ENCODE measurements at places on chromosomes 6 and 20.

- no peak for DNase-seq
These were observed 825 bp upstream of the FAM135A start for GRCh38 chr6:70412252-70413113.

DNA sequence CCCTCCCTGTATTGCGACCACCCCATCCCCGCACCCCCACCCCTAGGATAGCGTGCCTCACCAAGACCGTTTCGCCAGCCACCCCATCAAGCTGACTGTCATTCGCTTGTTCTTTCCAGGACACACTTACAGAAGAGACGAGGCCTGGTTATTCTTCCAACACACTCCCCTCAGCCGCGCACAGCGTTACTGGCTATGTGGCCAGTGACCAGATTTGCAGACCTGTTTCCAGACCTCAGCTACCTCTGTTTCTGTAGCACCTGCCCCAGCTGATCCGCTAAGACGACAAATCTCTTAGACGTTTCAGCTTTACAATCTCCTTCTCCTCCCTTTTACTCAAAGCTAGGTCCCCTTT is 26.1 kb downstream of the HLA-F start:
- no peak for DNase-seq

GRCh38 chr6:118581489-118581959 is 33.4 kb downstream of the PLN start:
- DNase-seq: no peak

GRCh38 chr20:63177134-63177784 is 38.7 kb downstream of the YTHDF1 start:
- no peak for DNase-seq

GRCh38 chr6:139443231-139444112 is 69.0 kb upstream of the CITED2 start:
- no peak for DNase-seq

GRCh38 chr6:156779206-156780094 is 2.3 kb downstream of the ARID1B start:
- peak; percentile 86 for DNase-seq

GRCh38 chr6:100808638-100809275 is 72.4 kb downstream of the ASCC3 start:
- no peak for DNase-seq

GRCh38 chr20:59024111-59024530 is 4.9 kb downstream of the TUBB1 start:
- DNase-seq: no peak

- no peak for DNase-seq
These were observed 45.1 kb upstream of the DSP start for GRCh38 chr6:7496266-7496875.

- DNase-seq: no peak
These were observed 203.5 kb upstream of the TSHZ2 start for GRCh38 chr20:52768694-52769093.

- no peak for DNase-seq
These were observed 3.9 kb upstream of the NKX2-2 start for GRCh38 chr20:21517566-21518277.

DNA sequence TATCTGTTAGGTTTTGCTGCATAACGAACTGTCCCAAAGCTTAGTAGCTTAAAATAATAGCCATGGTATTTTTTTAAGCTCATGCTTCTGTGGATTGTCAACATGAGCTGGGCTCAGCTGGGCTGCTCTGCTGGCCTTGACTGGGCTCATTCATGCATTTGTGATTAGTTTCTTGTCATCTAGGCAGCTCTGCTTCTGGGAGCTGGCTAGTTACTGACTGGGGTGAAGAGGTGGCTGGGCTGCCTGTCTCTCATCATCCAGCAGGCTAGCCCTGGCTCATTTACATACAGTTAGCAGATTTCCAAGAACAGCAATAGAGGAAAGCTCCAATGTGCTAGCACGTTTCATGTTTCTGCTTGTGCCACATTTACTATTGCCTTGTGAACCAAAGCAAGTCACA is 165.1 kb upstream of the PCSK2 start:
- DNase-seq: no peak

DNA sequence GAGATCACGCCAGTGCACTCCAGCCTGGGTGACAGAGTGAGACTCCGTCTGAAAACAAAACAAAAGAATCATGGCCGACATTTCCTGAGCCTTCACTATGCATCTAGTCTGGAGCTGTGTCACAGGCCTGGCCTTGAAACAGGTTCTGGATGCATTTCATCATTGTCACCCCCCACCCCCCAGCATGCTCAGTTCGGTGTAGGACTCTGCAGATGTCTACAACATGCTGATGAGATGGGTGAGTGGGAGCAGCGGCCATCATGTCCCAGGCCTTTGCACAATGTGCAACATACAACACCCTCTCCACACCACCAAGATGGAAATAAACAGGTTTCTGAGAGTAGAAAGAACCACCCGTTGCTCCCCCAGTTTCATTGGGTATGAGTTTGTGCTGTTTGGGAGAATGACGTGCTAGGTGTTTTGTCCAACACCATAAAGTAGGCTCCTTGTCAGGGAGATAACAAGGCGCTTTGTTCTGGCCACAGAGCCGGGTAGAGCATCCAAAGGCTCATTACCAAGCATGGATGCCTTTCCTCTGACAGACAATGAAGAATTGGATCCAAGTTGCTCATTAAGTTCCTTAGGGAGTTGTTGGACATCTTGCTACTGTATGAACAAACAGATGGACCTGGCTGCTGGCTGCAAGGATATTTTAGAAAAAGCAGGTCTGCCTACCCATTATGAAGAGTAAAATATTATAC is 22.1 kb downstream of the SNHG17 start:
- peak; percentile 17 for DNase-seq

GRCh38 chr6:8017276-8017701 is 46.9 kb downstream of the BLOC1S5 start:
- no peak for DNase-seq

- DNase-seq: no peak
These were observed 88.2 kb downstream of the GJA1 start for GRCh38 chr6:121523628-121524027.

DNA sequence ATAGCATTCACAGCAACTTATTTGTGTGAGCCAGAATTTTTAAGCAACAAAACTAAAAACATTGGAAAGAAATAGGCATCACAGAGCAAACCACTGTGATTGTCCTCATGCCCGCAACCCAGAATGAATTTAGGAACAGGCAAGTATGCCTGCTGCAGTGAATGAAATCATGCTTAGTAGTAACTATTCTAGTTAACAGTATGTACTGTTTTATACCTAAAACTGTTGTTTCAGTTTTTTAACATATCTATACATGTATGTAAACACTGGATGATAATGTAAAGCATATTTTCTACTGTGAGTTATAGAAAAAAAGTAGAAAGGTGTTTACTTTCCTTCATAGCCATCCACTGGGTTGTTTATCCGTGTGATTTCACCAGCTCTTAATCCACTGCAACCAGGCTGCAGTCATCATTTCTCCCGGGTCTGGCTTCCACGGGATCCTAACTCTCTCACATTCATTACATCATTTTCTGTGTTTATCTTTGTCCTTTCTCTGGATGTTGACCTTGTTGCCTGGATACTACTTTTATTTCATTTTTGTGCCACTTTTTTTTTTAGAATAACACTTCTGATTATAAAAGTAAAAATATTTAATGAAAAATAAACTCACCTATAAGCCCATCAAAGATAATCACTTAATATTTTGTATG is 3.6 kb upstream of the ARFGEF3 start:
- DNase-seq: no peak

DNA sequence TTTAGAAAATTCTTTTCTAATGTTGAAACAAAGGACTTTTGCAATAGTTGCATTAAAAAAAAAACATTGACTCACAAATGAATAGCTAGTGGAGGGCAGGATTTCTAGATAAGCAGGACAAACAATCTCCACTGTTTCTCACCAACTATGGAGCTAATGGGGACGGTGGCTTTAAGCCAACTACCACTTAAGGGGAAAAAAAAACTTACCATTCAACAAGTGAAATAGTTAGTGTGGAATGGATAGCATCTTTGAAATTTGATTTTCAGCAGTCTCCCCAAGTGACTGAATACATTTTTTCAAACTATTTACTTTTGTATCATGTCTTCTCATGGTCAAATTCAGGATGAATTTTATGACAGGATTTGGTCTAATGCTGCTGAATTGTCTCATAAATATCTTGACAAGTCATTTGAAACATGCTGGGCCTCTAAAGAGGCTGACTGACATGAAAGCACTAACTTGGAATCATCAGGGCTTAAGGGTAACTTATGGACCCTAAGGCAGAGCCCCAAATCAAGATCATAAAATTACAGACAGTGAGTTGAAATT is 100.5 kb downstream of the EYA4 start:
- no peak for DNase-seq
